ENCODE measurements at places on chromosomes 5 and 9.
A peak's percentile ranks its signal among the peaks of the same experiment; 100 is the strongest.

DNA sequence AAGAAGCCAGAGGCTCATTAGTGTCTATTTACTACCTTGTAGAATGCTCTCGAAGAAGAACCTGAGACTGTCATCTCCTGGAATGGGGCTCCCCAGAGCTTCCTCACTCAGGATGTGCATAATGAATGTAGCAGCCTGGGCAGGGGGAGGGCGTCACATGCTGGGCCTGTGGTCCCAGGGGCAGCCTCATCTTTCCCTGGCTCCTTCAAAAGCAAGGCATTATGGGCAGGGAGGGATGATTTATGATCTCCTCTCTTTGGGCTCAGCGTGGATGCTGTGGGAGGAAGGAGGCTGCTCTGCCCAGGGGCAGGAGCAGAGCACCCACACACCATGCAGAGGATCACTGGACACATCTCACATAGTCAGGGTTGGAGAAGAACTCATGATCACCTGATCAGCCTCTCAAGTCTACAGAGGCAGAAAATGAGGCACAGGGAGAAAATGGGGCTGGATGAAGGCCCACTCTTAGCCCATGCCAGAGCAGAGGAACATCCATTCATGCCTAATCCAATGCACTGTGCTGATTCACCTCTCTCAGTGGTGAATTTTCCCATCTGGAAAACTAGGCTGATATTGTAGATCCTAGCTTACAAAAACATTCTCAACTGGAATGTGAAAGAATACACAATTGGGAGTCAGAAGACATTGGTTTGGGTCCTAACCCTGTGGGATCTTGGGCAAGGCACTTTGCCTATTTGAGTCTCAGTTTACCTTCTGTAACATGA, 173.7 kb downstream of the CARTPT start:
- no peak for DNase-seq

DNA sequence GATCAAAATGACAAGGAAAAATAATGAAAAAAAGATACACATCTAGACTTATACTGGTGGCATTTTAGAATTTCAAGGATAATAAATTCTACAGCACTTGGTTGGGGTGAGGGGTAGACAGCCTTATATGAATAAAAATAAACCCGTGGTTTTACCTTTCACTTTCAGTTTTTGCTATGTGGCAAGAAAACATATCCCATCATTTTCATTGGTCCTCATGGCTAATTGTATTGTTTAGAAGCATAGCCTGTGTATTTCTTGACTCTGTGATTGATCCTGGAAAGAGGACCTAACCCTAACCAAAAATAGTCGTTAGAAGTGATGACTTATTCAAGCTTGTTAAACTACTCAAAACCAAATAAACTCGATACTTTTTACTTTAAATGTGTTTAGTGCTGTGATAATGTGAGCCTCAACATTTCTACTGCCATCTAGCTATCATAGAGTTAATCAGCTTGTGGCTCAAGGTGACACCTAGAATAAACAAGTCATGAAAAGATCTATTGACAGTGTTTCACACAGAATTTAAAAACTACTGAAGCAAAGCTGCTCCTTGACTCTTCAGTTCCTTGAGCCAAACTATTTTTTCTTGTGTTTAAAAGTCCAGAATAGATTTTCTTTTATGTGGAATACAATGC, 153.3 kb upstream of the IZUMO3 start:
- no peak for DNase-seq

DNA sequence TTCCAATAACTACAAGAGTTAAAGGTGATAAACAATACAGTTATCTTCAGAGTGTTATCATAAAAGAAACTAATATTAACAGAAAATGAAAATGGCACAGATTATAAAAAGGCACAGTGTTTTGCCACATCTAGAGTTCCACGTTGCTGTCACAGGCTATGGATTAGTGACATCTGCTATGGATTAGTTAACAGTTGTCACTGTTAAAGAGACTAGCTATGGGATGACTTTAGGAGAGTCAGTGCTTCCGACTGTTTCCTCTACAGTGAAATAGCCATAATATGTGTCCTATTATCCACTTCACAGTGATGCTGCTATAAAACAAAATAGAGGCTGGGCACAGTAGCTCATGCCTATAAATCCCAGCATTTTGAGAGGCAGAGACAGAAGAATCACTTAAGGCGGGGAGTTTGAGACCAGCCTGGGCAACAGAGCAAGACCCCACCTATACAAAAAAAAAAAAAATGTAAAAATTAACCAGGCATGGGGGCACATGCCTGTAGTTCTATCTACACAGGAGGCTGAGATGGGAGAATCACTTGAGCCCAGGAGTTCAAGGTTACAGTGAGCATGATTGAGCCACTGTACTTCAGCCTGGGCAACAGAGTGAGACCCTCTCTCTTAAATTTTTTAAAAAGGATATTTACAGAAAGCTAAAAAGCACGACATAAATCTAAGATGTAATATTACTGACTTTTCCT, 19.7 kb downstream of the MAPKAP1 start:
- no peak for DNase-seq

DNA sequence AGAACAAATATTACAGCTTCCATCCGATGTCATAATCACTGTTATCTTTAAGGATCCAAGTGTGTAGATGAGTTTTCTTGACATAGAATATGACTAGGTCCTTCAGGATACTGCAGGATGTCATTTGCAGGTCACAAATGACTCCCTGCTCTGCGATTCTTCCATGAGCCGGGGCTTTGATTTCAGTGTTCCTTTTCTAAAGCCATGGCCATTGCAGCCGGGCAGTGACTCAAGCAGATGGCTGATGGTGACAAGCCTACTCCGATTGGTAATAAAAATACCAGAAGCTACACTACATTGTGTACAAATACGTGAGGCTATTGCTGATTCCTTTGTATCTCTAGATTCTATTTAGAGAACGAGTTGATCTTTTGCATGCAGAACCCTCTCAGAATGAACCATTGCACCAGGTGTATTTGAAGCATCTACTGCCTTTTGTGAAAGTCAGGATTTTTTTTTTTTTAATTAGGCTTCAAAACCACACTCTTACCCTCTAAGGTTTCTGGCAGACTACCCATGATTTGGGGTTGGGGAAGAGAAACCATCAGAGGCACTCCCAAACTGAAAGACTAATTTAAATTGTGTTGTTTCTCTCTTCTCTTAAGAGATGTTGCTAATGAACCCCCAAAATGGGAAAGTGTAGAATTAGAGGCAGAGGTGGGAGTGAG, 271.0 kb upstream of the ADRA1B start:
- DNase-seq = no peak

- peak; percentile 54 for DNase-seq
Observed at GRCh38 chr9:137300567-137301080, 1.4 kb downstream of the NRARP start.

DNA sequence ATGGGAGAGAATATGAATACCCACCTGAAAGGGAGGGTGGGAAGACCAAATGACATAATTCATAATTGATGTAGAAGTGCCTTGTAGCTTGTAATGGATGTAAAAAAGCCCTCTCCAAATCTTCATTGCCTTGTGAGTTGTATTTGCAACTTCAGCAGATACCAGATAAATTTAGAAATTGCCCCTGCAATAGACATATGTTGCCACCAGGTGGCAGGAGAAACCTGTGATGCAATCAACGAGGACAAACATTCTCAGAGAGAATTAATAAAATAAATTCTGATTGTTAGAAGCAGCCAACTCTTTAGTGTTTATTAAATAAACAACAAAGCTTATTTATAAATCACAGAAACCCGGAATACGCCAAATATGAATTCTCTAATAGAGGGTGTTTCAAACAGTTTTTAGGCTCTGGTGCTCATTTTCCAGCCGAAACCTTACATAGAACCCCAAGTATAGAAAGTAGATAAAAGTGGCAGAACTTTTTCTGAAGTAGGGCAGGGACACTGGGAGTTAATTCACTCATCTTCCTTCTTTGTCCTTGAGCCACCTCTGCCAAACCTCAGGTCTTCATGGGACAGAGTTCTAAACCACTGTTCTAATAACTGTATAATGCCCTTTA, 147.8 kb downstream of the TMEM38B start:
- DNase-seq = peak; percentile 48

DNA sequence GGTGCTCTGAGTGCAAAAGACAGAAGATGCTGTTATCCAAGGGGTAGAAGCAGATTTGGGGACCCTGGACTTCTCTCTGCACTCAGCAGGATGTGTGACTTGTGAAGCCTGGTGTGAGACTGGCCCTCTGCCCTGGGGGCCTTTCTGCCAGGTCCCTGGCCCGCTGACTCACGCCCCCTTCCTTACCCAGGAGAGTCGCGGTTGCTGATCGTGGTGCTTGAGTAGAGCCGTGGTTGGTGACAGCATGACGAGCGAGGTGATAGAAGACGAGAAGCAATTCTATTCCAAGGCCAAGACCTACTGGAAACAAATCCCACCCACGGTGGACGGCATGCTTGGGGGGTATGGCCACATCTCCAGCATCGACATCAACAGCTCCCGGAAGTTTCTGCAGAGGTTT, 6.5 kb downstream of the NTMT1 start:
- no peak for DNase-seq

- DNase-seq = no peak
Observed at GRCh38 chr9:115850548-115851304, 302.9 kb upstream of the PAPPA start.

GRCh38 chr9:34744295-34745221, 34.6 kb upstream of the CCL21 start:
- no peak for DNase-seq

- no peak for DNase-seq
Observed at GRCh38 chr5:16987776-16988175, 51.7 kb upstream of the MYO10 start.

- no peak for DNase-seq
Observed at GRCh38 chr9:114722081-114722621, 40.2 kb upstream of the TEX48 start.

DNA sequence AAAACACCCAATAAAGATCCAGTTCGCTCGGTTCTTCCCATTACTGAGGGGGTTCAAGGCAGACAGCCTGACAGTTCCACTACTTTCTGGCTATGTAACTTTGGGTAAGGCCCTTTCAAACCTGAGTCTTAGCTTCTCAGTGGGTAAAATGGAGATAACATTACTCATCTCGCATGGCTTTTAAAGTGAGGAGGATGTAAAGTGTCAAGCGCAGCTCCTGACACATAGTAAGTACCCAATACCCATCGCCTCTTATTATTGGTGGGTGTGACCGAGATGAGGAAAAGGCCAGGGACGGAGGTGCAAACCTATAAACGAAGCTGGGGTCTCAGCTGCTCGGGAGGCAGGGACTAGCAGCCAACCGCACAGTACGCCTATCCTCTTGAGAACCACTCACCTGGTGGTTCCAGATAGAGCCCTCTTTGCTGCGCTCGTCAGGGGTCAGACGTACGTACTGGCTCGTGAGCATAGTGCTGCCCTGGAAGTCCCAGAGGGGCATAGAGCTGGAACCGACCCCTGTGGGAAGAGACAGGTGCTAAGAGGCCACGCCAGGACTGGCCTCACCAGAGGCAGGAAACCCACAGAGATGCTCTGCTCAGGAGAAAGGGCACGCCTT, 584 bp downstream of the LMAN2 start:
- DNase-seq = no peak

GRCh38 chr5:81305785-81306184, 4.4 kb downstream of the ZCCHC9 start:
- no peak for DNase-seq

- DNase-seq = no peak
Observed at GRCh38 chr5:176787676-176788075, 22.7 kb upstream of the UNC5A start.

DNA sequence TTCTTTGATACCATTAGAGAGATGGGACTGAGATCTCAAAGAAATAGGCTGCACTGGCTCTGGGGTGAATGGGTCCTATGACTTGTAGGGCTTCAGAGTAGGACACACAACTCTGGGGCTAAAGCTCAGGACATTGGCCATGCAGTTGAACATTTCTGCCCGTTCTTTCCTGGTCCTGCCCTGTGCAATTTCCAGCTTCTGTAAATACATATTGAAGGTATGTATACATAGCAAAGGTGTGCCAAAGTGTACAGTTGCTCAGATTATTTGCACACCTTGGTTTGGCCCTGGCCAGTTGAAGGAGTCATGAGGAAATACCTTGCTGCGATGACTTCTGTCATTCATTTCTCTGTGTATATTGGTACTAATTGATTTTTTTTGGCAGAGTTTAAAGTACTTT, 52.8 kb upstream of the TAF11L2 start:
- no peak for DNase-seq

- DNase-seq = no peak
Observed at GRCh38 chr5:57804007-57804444, 321.4 kb upstream of the ACTBL2 start.

- no peak for DNase-seq
Observed at GRCh38 chr5:1325870-1326531, 18.9 kb downstream of the CLPTM1L start.

GRCh38 chr9:75198436-75198835, 110.1 kb downstream of the OSTF1 start:
- no peak for DNase-seq

DNA sequence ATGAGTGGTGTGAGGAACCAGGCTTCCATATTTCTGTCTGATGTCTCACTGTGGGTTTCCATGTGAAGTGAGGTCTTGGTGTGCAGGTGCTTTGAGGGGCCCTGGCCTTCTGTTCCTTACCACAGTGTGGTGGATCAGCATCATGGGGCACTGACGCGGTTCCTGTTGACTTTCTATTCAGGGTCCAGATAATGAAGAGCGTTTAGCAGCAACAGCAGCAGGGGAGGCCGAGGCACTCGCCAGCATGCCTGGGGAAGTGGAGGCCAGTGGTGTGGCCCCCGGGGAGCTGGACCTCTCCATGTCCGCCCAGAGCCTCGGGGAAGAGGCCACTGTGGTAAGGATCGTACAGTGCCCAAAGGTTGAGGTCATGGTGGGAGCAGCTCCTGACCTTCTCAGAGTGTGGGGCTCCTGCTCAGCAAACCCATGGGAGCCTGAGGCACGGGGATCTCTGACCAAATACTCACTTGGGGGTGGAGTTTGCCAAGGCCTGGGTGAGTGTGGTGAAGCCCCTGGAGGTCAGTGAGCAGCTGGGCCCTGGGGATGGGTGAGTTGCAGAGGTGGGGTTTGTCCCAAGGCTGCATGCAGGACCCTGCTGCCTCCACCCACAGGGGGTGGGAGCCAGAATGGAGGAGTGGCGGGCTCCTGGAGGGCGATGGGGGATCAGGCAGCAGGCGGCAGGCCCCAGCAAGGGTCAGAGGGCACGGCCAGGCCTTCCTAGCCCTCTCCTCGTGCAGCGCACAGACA, 61.2 kb downstream of the COL15A1 start:
- DNase-seq = no peak

GRCh38 chr5:140664030-140664358, 710 bp upstream of the WDR55 start:
- no peak for DNase-seq

- DNase-seq = no peak
Observed at GRCh38 chr5:172973931-172974330, 9.6 kb upstream of the ATP6V0E1 start.

GRCh38 chr9:112112941-112113681, 62.0 kb downstream of the SUSD1 start:
- no peak for DNase-seq

GRCh38 chr5:57435701-57436134, 46.9 kb downstream of the ACTBL2 start:
- DNase-seq = no peak

GRCh38 chr5:138985683-138986082, 110.5 kb upstream of the LRRTM2 start:
- no peak for DNase-seq

DNA sequence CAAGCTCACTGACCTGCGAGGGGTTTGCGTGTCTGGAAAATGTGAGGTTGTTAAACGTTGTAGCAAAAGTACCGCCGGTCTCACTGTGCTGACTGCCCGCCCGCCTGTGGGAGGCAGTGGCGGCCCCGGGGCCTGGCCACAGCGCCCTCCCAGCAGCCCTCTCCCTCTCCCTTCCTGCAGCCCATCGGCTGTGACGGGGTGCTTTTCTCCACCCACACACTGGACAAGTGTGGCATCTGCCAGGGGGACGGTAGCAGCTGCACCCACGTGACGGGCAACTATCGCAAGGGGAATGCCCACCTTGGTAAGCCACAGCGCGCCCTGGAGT, 6.2 kb downstream of the ADAMTSL2 start:
- no peak for DNase-seq

Measured in hematopoietic multipotent progenitor cell treated with erythropoietin and hydrocortisone succinate and interleukin-3 and kit ligand, for 8 days (in vitro differentiated cells).